ENCODE measurements at places on chromosomes 11 and 22.

GRCh38 chr22:42521228-42521546 is 1.6 kb upstream of the RRP7A start:
- DNase-seq: no peak

GRCh38 chr11:32168924-32169323 is 78.0 kb downstream of the RCN1 start:
- DNase-seq: no peak

DNA sequence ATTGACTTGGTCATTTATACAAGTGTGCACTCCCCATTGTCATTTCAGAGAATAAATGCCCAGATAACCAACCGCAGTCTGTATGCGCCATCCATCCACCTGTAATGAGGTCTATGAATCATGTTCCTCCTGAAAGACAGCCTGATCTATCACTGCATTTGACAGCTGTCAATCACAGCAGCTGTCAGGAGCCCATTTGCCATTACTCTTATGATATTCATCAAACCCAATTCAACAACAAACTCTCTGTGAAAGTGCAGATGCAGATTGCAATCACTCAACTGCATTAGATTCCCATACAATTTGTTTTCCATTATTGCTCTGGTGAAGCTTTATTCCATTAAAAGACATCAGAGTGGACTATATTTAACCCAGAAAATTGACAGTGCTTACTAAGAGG is 586.9 kb upstream of the KIRREL3 start:
- no peak for DNase-seq

GRCh38 chr11:58829786-58830185 is 14.7 kb downstream of the GLYATL2 start:
- no peak for DNase-seq

DNA sequence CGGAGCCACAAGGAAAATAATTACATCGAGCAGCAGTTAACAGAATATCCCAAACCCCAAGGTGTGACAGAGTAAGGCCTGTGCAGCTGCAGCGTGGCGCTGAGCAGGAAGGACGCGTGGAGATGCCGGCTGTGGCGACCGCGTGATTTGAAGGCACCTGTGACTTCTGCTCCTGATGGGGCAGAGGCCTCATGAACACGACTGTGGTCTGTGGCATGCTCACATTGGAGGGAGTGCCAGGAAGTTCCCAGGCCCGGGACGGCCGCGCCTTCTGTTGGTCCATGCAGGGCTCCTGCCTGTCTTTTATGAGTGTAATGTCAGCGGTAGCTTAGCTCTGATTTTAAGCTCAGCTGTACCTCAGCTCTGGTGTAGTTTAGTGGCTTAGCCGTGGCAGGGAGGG is 50.4 kb downstream of the TPCN2 start:
- DNase-seq: no peak

DNA sequence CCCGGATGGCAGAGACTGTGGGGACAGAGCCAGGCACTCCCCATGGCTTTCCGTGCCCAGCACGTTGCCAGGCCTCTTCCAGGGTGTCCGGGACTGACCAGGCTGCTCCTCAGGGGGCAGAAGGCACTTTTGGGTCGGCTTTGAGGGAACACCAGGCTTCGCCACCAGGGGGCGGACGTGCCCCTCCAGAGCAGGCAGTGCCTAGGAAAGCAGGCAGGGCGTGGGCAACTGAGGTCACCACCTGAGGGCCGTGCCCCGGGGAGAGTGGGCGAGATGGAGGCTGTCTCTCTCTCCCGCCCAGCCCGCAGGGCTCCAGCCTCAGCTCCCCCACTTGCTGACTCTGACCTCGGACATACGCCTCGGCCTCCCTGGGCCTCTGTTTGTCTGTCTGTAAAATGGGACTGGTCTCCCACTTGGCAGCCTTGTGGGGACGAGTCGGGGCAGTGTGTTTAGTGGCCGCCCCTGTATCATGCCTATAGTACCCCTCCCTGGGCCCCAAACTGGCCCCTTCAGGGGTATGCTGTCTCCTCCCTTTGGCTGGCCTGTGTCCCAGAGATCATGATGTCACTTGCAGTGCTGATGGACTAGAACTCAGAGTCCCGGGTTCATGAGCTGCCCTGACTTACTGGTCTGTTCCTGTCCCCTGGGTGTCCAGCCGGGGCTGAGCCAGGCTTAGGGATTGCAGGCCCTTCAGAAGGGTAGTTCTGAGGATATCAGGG is 4.4 kb upstream of the PRR5 start:
- peak; percentile 89 for DNase-seq
